ENCODE measurements at places on chromosomes 6 and 20.

DNA sequence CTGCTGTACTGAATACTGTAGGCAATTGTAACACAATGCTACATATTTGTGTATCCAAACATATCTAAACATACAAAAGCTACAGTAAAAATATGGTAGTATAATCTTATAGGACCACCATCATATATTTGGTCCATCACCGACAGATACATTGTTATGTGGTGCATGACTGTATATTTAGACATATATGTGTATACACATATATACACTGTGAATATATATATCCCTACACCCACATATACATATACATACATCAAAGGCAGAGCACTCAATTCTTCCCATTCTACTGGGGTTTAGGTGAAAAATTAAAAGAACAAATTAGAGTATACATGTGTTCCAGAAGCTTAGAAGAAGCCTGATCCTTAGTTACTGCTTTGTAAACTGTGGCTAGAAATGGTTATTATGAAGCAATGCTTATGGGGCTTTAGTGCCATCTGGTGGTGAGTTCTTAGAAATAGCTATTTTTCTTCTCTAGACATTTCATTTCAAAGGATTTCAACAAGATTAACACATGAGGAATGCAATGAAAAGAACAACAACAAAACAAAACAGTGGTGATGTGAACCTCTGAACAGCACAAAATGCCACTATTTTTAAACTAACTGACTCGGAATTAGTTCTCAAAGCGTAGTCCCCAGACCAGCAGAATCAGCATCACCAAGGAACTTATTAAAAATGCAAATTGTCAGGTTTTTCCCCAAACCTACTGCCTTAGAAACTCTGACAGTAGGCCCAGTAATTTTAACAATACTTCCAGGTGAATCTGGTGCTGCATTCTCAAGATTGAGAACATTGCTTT, 38.0 kb downstream of the PKHD1 start:
- DNase-seq, result peak; percentile 18

DNA sequence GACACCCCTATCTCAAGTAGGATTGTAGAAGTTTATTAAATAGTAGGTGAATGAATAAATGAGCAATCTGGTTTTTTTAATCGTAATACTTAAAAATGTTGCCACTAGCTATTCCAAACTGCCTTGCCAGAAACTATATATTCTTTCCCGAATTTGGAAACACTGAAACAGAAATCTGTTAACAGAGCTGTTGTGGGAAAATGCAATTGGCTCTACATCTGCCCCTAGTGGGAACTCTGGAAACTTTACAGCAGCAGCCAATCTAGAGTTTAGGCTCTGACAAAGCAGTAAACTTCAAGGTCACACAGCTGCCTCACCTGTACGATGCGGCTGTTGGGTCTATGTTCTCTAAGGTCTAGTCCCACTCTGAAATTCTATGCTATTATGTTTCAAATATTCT, 41.7 kb downstream of the SYNE1 start:
- no peak for DNase-seq

DNA sequence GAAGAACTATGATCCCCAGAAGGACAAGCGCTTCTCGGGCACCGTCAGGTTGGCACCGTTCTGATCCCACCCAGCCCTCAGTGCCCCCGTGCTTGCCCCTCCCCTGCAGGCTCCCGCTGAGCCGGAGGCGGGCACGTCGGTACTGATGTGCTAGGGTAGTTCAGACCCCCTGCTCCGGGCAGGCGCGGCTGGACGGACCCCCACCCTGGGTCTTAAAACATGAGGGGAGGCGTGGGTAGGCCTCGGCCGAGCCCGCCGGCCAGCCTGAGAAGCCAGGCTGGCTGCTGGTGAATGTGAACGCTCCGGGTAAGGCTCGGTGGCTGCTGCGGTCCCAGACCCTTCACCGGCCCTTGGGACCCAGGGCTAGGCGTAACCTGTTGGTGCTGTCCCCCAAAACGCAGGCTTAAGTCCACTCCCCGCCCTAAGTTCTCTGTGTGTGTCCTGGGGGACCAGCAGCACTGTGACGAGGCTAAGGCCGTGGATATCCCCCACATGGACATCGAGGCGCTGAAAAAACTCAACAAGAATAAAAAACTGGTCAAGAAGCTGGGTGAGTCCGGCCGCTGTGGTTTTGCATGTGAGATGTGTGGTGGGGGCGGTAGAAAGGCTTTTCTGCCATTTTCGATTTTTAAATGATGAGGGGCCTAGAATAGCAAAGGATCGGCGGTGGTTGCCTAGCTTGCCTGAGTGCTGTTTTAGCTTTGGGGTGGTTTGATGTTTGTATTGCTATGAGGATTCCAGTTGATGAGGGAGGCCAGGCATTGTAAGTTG, 964 bp downstream of the RPL10A start:
- DNase-seq, result no peak

DNA sequence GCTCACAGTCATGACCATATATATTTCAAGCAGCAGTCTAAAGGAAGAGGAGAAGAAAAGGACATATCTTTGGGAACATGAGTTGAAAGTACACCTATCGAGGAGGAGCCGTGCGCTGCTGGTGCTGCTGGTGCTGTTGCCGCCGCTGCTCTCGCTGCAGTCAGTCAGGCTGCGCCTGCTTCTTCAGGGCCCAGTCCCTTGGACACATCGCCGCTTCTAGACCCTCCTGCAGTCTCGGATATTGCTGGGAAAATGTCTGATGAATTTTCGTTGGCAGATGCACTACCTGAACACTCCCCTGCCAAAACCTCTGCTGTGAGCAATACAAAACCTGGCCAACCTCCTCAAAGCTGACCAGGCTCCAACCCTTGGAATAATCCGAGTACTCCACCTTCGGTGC, 8.2 kb upstream of the ASCC3 start:
- no peak for DNase-seq

DNA sequence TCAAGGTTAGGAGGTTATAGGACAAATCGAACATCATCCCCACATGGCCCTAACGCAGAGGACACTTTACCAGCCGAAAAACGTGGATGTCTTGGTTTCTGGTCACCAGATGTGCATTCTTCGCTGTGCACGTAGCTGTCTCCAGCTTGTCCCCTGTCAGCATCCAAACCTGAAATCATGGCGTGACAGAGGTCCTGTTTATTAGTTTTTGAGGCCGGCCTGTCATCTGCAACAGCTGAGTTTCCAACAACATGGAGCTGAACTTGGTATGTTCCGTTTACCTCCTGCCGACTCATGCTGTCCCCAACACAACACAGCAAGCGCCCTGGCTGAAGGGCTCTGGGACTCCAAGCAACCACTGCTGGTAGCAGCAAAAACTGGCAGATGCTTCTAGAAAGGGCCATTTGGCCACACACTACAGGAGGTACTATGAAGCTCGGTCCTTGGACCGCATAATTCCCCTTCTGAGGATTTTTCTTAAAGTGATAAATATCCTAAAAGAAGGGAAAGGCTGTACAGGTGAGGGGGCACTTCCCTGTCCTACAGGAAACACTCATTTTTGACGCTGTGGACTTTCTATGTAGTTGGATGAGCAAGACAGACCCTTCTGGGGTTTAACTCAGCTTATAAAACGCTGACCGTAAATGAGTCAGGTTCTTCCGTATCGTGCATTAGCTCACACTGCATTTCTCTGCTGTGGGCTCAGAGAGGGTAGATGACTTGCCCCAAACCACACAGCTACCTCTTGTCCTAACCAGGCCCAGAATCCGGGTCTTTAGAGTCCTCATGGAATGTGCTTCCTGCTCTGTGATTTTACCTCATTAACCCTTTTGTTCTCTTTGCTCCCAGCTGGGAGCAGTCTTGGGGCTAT, 79.7 kb upstream of the NFATC2 start:
- no peak for DNase-seq

GRCh38 chr6:105318660-105319059, 84.2 kb downstream of the PREP start:
- no peak for DNase-seq

- no peak for DNase-seq
Observed at GRCh38 chr20:2283706-2284423, 11.9 kb upstream of the TGM3 start.

- DNase-seq, result peak; percentile 48
Observed at GRCh38 chr6:167760979-167761793, 65.5 kb upstream of the AFDN start.

GRCh38 chr20:50272030-50272723, 81.5 kb downstream of the CEBPB start:
- DNase-seq, result no peak

- DNase-seq, result no peak
Observed at GRCh38 chr6:68709091-68709490, 74.0 kb downstream of the ADGRB3 start.

- no peak for DNase-seq
Observed at GRCh38 chr20:38205001-38205400, 39.9 kb upstream of the TGM2 start.

GRCh38 chr20:48550814-48551213, 277.0 kb downstream of the PREX1 start:
- DNase-seq, result no peak

DNA sequence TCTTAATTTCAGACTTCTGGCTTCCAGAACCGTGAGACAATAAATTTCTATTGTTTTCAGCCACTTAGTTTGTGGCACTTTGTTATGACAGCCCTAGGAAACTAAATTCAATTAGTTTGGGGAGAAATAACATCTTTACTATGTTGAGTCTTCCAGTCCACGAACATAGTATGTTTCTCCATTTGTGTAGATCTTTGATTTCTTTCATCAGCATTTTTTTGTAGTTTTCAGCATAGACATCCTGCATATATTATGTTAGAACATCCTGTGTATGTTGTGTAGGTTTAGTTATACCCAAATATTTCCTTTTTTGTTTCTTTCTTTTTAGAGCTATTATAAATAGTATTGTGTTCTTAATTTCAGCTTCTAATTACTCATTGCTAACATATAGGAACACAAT, 18.0 kb upstream of the HMGA1 start:
- DNase-seq, result no peak

DNA sequence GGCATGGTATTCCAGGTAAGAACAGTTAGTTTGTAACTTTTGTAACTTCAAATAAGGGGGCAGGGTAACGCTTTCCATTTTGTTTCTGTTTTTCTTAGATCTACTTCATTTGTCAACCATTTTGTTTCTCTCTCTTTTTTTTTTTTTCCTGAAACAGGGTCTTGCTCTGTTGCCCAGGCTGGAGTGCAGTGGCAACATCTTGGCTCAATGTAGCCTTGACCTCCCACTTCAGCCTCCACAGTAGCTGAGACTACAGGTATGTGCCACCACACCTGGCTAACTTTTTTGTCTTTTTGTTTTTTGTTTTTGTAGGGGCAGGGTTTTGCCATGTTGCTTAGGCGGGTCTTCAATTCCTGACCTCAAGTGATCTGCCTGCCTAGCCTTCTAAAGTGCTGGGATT, 32.1 kb upstream of the NHSL1 start:
- DNase-seq, result no peak

DNA sequence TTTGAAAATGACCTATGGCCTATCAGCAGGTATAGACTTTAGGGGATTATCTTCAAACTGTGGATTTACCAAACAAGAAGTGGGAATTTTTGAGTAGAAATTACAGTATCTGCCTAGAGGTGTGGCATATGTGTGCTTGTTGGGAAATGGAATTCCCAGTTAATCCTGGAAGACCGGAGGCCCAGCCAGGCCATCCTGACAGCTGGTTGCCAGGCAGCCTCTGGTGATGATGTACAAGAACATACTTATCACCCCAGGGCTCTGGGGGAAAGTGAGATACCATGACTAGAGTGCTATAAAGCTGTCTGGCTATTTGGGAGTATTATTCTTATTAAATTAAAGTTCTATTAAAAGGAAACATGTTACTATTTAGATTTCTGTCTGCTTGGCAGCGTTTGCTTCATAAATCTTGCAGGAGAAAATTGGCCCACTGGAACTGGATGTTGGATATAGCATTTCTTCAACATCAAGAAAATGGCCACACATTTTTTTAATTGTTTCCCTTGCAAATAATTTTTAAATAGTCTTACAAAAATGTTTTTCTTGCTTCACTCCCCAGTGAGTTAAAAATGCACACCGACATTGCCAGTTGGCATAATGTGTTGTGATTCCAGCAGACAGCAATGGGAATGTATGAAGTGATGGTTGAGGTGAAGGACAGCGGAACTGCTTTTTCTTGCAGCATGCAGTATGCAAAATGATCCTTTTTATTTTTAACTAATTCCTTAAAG, 187.8 kb downstream of the MYLK4 start:
- DNase-seq, result no peak

DNA sequence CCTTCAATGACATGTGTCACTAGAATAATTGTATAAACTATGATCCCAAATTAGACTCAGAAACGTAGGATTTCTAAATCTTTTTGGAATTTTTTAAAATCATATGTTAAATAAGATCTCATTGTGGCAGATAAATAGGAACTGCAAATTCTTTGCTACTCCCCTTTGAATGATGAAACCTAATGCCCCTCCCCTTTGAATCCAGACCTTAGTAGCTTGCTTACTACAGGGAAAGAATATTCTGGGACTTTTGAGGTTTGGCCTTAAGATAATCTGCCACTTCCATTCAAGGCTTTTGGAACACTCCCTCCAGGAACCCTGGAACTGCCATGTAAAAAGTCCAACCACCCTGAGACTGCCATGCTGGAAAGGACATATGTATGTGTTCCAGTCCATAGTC, 7.1 kb downstream of the TDP2 start:
- no peak for DNase-seq
